Endothelial cell of umbilical vein (primary cell): ENCODE measurements at places on chromosomes 11 and 22. TPM values are rescaled to one million over a fixed set of nuclear protein-coding genes. Genes with fewer than 3 reads are reported as not detected.

The GRAMD1B gene
- polyA plus RNA-seq: 4.5 and 5.1 TPM in 2 replicates

The APOL6 gene
- polyA plus RNA-seq: 0.33 TPM in 2 replicates

GRCh38 chr11:45799562-45799961, 5.4 kb upstream of the SLC35C1 start:
- H3K36me3 ChIP-seq: no peaks in the 10 kb centered on the region
- no peak for DNase-seq
- H3K4me3 ChIP-seq: no peak overlapping the region
- no peaks in the 10 kb centered on the region for H3K27me3 ChIP-seq

DNA sequence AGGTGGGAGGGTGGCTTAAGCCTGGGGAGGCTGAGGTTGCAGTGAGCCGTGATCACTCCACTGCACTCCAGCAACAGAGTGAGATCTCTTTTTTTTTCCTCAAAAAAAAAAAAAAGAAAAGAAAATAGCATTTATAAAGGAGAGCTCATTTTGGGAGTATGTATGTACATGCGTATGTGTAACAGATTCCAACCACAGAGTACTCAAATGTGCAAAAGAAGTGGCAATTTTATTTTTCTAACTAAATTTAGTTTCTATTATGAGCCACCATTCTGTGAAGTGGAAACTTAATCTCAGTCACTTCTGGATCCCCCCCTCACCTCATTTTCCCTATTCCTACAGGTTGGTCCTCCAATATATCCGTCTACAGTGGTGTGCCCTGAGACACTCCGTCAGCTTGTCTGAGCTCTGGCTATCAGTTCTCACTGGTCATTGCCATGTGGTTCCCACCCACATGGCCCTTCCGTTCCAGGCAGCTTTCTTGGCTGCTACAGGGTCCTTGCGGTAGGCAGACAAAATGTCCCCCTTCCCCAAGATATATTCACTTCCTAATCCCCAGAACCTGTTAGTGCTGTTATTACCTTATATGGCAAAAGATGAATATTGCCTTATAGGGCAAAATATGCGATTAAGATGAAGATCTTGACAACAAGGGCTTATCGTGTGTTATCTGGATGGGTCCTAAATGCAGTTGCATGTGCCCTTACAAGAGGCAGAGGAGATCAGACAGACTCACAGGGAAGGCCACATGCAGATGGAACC, 35.8 kb upstream of the TSKU start:
- H3K27me3 ChIP-seq: no peaks in the 10 kb centered on the region
- no peak overlapping the region for H3K27ac ChIP-seq
- H3K36me3 ChIP-seq: no peaks in the 10 kb centered on the region

- H3K4me3 ChIP-seq: no peak overlapping the region
- no peaks in the 10 kb centered on the region for H3K4me1 ChIP-seq
- DNase-seq: no peak
- no peaks in the 10 kb centered on the region for H3K27me3 ChIP-seq
- H3K27ac ChIP-seq: no peak overlapping the region
These were observed 54.5 kb downstream of the TRIM44 start for GRCh38 chr11:35717043-35717442.
